H4 (cell line): ENCODE measurements at places on chromosomes 1 and 21. TPM values are rescaled to one million over a fixed set of nuclear protein-coding genes. Genes with fewer than 3 reads are reported as not detected.

The ZBED6 gene
- total RNA-seq = 7.1 and 8.0 TPM in 2 replicates

The UMODL1 gene
- total RNA-seq = not detected in 2 replicates

The FNDC5 gene
- total RNA-seq = 0.12 and 0.15 TPM in 2 replicates

DNA sequence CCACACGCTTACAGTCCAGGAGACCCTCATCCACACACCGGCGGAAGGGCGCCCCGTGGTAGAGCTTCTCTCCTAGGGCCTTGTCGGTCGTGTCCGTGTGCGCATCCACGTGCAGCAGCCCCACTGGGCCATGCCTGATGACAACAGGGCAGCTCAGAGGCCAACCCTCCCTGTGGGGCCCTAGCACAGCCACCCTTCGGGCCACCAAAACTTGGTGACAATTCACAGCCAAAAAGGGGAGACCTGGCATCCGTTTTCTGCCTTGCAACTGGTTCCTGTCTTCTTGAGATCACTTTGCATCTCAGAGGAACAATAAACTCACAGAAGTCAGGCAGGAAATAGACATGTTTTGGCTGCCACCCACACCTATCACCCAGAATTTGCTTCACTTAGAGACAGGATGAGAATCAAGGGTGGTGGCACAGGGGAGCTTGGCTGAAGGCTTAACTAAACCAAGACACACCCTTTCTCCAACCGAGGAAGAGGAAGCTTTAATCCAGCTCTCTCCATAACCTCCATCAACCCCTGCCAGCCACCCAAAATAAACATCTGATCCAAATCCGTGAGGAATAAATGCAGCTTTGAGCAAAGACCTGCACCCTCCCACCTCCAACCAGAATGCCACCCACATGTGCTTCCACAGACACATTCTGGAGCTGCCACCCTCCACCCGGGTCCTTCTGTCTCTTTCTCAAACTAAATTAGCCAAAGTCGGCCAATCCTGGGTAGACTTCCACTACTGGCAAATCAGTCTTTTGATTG, 5.7 kb downstream of the AGMAT start:
- DNase-seq = no peak

The GRIK1 gene
- total RNA-seq = not detected in 2 replicates

DNA sequence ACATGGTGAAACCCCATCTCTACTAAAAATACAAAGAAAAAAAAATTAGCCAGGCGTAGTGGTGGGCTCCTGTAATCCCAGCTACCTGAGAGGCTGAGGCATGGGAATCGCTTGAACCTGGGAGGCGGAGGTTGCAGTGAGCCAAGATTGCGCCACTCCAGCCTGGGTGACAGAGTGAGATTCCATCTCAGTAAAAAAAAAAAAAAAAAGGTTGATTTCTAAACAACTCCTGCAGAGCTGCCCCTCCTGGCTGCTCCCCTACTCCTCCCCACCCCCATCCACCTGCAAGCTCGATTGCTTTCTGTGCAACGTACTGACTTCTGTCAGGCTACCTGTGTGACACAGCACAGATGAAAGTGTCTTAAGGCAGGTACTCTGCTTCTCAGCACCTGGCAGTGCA, 13.3 kb downstream of the ETV3L start:
- no peak for DNase-seq

GRCh38 chr1:221039616-221040015, 160.4 kb downstream of the HLX start:
- DNase-seq = no peak

The MED8 gene
- 113 and 119 TPM in 2 replicates for total RNA-seq

GRCh38 chr21:45439161-45439872, 34.4 kb downstream of the COL18A1 start:
- DNase-seq = peak; percentile 80

DNA sequence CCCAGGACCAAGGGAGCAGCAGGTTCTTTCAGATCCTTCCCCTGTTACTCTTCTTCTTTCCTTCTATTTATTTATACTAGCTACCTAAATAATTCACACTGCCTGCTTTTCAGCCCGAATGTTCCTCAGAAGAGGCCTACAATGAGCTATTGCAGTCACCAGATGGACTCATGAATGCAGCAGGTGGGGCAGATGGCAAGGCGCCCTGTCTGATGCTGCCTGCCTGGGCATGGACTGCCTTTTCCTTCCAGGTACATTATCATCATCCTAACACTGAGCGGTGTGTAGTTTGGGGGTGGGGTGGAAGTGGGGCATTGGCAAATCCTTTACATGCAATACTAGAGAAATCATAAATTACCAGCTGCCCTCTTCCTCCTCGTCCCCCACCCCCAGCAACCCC, 17.6 kb downstream of the ESRRG start:
- DNase-seq = no peak
